Kidney capillary endothelial cell (primary cell): ENCODE measurements at places on chromosomes 4 and X.

GRCh38 chr4:138894011-138894410 is 121.6 kb upstream of the NOCT start:
- no peak for DNase-seq

- DNase-seq = no peak
These were observed 1427.2 kb downstream of the STIM2 start for GRCh38 chr4:28287831-28288233.

GRCh38 chr4:161828061-161828460 is 335.7 kb downstream of the FSTL5 start:
- DNase-seq = no peak

DNA sequence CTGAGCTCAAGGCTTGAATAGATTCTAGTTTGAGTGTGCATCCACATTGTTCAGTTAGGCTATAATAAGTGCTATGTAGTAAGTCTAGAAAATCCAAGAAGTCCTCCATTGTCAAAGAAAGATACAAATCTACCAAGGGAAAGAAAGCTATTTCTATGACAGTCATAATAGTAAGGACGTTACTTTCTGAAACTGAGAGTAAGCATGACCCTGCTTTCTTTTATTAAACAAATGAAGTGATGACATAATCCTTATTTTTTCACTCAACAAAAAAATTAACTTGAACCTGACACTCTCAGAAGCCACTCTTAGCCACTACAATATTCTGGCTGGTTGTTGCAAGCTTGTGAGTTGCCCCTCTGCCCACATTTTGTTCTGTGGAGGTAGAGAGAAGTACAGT is 33.8 kb upstream of the AMELX start:
- DNase-seq = no peak

GRCh38 chrX:130778773-130779172 is 124.2 kb downstream of the ENOX2 start:
- peak; percentile 7 for DNase-seq

DNA sequence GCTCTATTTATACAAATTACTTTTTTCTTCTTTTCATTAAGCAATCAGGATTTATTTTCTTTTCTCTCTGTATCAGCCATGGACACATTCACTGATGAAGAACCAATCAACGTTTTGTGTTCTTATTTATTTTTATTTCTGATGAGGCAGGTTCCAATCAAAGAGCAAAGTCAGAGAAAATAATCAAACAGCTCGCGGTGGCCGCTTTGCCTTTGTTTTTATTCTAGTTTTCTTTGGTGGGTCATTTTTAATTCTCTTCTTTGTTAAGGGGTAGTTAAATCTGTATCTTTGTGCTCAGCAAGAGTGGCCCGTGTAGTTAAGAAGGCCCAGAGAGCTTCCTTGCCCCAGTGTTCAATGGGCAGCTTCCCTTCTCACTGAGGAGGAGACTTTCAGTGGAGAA is 71.4 kb downstream of the FBXO8 start:
- no peak for DNase-seq

GRCh38 chrX:141314441-141314840 is 72.1 kb upstream of the SPANXC start:
- DNase-seq = no peak

DNA sequence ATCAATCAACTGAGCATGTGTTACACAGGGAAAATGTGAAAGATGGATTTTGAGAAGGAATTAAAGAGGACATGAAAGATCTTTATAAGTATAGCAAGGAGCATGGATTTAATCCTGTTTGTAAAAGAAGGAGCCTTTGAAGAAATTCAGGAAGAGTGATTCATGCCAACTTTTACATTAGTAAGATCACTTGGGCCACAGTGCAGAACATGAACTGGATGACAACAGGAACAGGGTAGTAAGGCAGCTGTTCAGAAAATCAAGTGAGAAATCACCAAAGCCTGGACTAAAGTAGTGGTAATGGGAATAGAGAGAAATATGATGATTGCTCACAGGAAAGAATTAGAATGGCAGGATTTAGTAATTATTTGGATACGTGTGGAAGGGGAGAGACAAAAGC is 265.7 kb upstream of the PCDH7 start:
- DNase-seq = no peak

- no peak for DNase-seq
These were observed 48.1 kb upstream of the FAM9C start for GRCh38 chrX:13092455-13092941.

GRCh38 chrX:39536211-39536610 is 561.5 kb downstream of the BCOR start:
- no peak for DNase-seq

- DNase-seq = no peak
These were observed 165.0 kb downstream of the GALNTL6 start for GRCh38 chr4:171978216-171978615.

- DNase-seq = no peak
These were observed 79.3 kb downstream of the NHSL2 start for GRCh38 chrX:71989768-71990426.

GRCh38 chr4:104860238-104861123 is 286.2 kb upstream of the TET2 start:
- peak; percentile 66 for DNase-seq

DNA sequence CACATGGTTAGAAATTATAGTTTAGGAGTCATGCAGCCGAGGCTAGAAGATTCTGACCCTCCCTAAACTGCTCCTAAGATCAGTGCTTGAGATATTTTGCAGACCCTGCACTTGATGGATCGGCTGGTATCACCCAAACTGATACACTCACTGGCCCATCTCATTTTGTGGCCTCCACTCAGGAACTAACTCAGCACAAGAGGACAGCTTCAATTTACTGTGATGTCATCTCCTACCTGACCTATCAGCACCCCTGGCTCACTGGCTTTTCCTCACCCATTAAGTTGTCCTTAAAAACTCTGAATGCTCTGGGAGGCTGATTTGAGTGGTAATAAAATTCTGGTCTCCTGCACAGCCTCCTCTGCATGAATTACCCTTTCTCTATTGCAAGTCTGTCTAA is 450.9 kb downstream of the PCDH10 start:
- no peak for DNase-seq

GRCh38 chr4:182093935-182094334 is 149.3 kb upstream of the TENM3 start:
- DNase-seq = no peak

- DNase-seq = no peak
These were observed 1882.9 kb upstream of the AGA start for GRCh38 chr4:179325181-179325580.

DNA sequence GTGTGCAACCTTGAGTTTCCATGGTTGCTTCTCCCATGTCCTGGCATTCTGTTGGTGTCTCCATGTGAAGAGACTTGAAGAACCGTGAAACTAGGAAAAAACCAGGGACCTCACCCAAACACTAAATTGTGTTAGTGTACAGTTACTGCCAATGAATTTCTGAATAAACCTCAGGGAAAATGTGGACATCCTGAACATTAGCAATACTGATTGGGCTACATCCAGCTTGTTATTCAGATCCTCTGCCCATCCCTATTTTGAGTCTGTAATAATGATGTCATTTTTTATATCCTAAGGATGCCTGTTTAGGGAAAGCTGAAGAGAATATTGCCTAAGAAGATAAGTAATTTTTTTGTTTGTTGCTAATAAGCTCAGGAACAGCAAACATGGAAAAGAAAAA is 262.7 kb downstream of the TMA16 start:
- DNase-seq = no peak

GRCh38 chrX:107205770-107206696 is at the start of the genes DNAAF6 and NUP62CL:
TSS of gene DNAAF6 (plus strand) at chrX:107206611. CDS start at chrX:107212876, 6,265 bp downstream.
TSS of gene NUP62CL (minus strand) at chrX:107206433. CDS start at chrX:107175146, 31,287 bp downstream.
- DNase-seq = no peak

DNA sequence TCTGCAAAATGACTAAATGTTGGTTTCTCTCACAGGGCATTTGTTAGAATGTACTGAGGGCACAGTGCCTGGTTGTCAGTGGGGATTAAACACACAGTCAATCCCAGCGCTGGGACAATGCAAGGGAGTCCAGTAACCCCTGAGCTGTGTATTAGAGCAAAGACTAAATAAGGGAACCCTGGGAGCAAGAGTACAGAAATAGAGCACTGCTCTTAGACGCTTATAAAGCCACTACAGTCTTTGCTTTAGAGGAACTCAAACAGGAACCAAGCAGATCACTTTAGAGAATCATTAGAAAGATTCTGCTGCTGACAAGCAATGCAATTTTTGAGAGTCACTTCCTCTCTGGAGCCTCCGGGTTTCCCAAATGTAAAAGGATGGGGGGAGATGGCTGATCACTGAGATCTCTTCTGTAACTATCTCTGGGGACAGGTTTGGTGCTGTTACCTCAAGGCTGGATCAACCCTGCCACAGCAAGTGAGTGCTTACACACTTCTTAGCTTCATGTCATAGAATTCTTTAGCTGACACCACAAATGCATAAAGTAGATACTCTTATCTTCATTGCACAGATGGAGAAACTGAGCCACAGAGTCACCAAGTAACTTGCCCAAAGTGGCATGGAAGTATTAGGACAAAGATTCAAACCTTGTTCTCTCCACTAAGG is 137.8 kb upstream of the CPEB2 start:
- DNase-seq = no peak

- no peak for DNase-seq
These were observed 20.7 kb downstream of the TAPT1 start for GRCh38 chr4:16205298-16206164.

- DNase-seq = no peak
These were observed 71.2 kb downstream of the BEND2 start for GRCh38 chrX:18149454-18149853.

DNA sequence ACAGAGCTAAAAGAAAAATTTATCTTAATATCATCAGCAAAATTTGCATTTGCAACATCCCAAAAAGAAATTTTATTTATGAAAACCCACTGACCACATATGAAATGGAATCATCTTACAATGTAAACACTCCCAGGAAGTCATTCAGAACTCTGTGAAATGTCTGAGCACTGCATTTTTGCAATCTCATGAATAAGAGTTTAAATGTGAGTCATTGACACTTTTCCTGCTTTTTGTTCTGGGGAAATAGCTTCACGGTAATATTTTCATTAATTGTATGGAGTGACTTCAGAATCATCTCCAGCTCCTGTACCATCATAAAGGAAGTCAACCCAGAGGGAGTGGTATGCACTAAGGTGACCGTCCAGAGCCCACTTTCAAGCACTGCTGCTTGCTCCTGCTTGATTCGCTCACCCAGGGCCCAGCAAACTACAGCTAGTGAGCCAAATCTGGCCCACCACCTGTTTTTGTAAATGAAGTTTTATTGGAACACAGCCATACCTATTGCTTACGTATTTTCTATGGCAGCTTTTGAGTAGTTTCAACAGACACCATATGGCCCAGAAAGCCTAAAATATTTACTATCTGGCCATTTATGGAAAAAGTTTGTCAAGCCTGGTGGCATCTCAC is 17.2 kb downstream of the EDNRA start:
- DNase-seq = peak; percentile 46

DNA sequence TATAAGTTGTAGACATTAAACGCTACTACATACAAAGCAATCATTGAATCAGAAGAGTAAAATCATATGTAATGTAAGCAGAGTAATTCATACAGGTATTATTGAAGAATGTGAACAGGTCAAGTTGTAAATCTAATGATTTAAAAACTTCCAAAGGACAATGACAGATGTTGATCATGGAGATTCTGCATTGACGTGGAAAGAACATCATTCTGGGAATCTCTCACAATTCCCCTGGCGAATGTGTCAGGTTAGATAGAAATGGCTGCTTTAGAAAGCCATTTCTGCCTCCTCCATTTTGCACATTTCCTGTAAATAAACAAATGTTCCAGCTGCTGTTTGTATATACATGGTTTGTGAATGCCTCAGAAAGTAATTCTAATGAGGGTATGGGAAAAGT is 719.4 kb downstream of the ADGRL3 start:
- no peak for DNase-seq

DNA sequence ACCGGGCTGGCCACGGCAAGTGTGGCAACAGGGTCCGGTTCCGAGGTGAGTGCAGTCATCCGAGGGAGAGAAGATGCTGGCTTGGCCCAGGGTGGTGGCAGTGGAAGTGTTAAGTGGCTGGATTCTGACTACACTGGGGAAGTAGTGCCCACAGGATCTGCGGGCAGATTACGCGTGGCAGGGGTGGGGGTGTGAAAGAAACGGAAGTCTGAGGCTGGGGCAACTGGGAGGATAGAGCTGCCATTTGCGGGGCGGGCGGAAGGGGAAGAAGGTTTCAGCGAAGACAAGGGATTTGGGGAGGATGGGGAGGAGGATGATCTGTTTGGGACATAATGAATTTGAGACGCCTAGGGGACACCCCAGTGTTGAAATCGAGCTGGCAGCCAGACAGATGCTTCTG is 5.3 kb downstream of the RS1 start:
- DNase-seq = no peak

- DNase-seq = no peak
These were observed 429 bp downstream of the NOCT start for GRCh38 chr4:139015948-139016471.

DNA sequence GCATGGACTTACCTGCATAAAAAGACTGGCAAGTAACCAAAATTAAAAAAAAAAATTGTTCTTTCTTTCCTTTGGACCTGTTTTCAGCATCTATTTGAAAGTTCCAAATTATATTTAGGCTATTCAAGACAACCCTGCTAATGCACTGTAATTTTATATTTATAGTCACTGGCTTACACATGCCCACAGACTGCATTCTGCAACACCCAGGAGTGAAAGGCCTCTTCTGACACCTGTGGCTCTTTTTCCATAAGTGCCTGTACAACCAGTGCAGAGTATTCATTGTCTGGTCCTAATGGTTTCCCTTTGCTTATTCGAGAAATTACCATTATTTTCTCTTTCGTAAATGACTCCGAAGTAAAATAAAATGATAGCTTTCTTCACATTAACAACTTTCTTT is 143.3 kb downstream of the RNF150 start:
- DNase-seq = no peak

- no peak for DNase-seq
These were observed 2212.0 kb downstream of the PCDH7 start for GRCh38 chr4:32932156-32932555.

- no peak for DNase-seq
These were observed 1.6 kb downstream of the CXCL1 start for GRCh38 chr4:73870768-73871167.

GRCh38 chrX:106247162-106247561 is 79.1 kb downstream of the PWWP3B start:
- DNase-seq = peak; percentile 31

GRCh38 chr4:110472583-110473329 is 3.2 kb upstream of the ENPEP start:
- no peak for DNase-seq

GRCh38 chrX:45806410-45807121 is 605.9 kb upstream of the DIPK2B start:
- DNase-seq = no peak

DNA sequence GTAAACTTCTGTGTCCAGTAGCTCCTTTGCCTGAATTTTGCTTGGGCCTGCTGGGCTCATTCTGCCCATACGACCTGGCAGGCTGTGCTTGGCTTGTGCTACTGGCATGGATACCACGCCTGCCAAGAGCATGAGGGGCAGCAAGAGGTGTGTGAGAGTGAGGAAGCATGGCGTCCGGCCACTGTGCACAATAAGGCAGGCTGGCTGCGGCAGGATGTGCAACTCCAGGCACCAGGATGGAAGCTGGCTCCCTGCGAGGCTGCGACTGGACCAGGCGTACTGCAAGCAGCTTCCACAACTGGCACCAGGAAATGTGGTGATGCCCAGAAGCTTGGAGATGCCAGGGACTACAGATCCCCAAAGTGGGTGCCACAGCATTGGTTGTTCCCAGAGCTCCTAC is 709.3 kb downstream of the PCDH18 start:
- DNase-seq = no peak

GRCh38 chr4:6425336-6425735 is 47.1 kb downstream of the PPP2R2C start:
- DNase-seq = no peak

GRCh38 chrX:10859353-10859752 is 239.0 kb upstream of the MID1 start:
- DNase-seq = no peak
